Dermis microvascular lymphatic vessel endothelial cell (primary cell): ENCODE measurements at places on chromosomes 3 and 15. TPM values are rescaled to one million over a fixed set of nuclear protein-coding genes. Genes with fewer than 3 reads are reported as not detected.

GRCh38 chr3:137343283-137343682 lies 385.5 kb downstream of the IL20RB start:
- DNase-seq, result no peak

DNA sequence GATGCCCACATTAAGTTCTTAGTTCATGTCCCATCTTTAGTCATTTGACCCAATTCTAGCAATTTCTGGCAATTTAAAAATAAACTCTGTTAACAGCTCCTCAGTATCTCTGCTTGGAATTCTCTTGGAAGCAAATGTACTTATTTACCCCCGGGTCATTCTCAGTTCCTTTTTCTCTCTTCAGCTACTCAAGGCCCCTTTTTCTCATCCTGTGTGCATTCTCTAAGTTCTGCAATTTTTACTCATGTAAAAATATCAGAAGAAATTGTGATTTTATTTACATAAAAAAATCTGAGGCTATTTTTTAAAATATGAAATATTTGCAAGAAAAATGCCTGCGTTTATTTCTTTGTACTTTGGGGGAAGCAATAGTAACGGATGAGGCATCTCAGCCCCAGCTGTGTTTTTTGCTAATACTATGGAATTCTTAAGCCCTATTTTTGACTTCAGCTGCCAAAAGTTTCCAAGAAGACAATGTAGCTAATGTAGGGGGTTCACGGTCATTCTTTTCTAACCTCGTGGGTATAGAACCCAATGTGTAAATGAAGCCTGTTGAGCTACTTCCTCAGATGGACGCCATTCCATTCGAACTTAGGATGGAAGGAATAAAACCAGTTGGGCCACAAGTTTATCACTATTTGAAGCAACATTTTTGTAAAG lies 20.0 kb downstream of the CERS3 start:
- DNase-seq, result no peak

- DNase-seq, result no peak
These were observed 993.2 kb downstream of the OTOL1 start for GRCh38 chr3:162489853-162490252.

- DNase-seq, result peak; percentile 34
These were observed 179.2 kb downstream of the RORA start for GRCh38 chr15:61049934-61050333.

DNA sequence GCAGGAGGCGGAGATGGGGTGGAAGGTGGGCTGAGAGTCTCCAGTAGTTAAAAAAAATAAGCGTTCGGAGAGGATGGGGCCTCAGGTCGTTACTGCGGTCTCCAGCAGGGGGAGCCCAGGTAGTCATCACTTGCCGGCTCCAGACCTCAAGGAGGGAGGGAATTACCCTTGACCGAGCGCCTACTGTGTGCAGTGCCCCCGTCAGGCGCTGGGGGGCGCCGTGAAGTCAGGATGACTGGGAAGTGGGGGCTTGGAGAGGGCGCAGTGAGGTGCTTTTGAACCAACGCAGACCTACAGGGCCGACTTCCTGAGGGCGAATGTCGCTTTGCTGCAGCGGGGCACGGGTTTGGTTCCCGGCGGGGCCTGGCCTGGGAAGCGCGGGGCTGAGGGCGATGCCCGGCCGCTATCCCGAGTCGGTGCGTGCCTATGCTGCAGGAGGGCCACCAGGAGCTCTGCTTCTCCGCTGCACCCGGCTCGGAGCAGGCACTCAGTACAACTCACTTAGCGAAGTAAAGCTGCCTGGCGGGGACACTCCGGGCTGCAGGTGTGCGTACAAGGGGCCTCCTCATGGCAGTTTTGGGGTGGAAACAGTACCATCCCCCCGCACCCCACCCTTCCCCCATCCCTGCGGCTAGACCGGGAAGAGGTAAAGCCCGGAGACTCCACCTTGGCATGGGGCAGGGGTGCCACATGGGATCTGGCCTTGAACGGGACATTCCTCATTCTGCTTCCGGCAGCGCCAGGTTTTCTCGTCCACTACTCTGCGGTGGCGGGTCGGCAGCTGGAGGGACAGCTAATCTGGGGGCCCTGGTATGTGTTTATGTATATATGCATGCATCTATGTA lies 79.8 kb downstream of the RHCG start:
- DNase-seq, result peak; percentile 74

DNA sequence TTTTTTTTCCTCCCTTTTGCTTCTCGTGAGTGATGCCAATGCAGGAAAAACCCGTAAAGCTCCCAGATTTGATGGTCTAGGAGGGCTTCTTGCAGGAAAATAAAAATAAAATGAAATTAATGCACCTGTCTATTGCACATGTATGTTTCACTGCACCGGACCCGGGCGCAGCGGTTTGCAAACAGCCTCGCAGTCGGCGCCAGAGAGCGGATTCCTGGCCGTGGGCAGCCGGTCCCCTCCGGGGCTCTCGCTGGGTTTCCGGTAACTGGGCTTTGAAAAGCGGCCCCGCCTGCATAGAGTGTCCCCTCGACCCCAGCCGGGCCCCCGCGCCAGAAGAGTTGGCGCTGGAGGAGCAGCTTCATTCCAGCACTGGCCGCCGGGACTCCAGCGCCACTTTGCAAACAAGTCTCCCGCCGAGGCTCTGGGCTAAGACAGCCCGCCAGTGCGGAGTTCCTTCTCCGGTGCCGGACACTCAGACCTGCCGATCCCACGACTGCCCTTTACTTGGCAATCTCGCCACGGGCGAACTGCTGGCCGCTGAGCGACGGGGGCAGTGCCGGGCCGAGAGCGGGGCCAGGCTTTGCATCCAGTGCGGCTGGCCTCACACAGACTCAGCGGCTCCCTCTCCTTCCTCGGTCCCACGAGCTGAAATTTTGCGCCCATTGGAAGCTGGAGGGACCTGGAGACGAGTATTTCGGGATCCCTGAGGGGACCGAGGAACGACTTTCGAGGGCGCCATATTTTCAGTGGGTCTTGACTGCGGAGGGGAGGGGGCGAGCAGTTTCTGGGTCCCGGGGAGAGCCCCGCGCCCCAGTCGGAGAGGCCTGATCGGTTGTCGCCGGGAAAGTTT lies 225.9 kb upstream of the C2CD4B start:
- DNase-seq, result peak; percentile 40

GRCh38 chr3:127734754-127735473 lies 62.2 kb downstream of the ABTB1 start:
- DNase-seq, result peak; percentile 63

DNA sequence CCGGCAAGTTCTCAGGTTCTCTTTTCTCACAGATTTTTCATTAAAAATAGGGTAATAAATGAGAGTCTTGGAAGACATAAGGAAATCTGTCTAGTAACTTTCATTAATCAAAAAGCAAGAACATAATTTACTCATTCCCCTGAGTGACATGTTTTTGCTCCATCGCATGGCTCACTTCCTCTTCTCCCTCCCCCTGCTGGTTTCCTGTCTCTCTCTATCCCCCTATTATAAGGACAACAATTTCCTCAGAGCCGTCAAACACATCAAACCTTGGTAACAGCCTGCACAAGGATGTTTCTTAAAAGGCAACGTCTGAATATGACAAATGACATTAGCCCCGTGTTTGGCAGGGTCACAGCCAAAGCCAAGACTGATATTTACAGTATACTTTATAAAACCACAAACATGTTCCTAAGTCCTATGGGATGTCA lies 1149.6 kb downstream of the IGSF11 start:
- DNase-seq, result no peak

DNA sequence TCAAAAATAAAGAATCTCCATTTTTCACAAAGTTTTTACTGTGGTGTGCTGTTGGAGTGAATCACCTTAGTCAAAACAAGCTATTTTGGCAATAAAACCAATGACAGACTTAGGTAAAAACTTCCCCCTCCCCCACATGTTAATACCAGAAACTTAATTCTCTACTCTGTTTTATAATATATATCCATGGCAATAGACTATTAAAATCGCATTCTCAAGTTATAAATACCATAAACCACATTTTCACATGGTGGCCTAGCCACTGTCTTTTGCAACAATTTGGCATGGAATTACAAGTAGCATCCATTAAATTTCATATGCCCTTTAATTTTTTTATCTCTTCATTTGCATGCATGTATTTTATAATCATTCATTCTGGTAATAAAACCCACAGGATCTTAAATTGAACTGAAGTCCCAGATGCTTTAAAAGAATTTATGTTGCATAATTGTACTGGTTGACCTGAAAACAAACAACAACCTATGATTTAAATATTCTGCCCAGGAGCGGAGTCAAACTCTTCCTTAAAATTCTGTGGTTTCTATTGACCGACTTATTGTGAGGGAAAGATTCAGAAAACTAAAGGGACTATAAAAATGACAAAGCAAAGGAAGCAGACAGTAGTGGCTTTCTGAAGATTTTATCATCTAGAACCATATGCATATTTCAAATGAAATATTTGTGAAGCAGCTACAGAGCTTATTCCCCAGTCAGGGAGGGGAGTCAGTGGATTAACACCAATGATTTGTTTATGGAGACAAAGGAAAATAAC lies 229.0 kb upstream of the TBL1XR1 start:
- no peak for DNase-seq

- DNase-seq, result no peak
These were observed 42.9 kb downstream of the RLBP1 start for GRCh38 chr15:89178307-89178977.

GRCh38 chr3:120561251-120562045 lies 34.7 kb upstream of the NDUFB4 start:
- peak; percentile 56 for DNase-seq

DNA sequence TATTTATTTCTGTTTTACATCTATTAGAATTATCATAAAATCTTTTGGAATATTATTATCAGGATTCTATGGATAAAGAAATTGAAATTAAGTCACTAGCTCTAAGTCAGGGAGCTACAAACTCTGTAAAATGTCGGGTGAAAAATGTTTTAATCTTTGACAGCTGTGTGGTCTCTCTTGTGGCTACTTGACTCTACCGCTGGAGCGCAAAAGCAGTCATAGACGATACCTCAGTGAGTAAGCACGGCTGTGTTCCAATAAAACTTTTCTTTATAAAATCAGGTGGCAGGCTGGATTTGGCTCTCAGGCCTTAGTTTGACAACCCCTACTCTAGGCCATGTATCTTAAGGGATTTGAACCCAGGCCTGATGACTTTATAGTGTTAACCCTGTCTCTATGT lies 88.5 kb upstream of the PFN2 start:
- no peak for DNase-seq

DNA sequence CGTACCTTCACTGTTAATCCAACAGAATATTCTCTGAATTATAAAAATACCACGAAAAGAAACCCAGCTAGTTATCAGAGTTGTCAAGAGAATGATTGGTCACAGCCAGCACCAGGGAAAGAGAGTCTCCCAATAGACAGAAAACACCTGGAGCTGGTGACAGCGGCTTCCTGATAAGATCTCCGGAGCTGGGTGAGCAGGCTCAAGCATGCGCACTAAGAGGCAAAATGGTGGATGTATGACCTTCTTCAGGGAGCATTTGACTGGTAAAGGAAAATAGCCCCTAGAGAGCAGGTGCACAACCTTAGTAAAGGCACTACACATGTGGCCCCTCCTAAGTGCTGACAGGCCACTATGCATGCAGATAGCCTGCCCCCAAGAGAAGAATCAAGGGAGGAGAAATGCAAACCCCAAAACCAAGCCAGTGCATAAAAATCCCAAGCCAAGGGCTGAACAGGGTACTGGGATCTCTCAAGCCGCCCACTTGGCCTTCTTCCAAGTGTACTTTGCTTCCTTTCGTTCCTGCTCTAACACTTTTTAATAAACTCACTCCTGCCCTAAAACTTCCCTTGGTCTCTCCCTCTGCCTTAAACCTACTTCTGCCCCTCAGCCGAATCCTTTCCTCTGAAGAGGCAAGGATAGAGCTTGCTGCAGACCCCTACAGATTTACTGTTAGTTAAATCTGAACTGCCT lies 93.2 kb downstream of the UACA start:
- DNase-seq, result no peak

DNA sequence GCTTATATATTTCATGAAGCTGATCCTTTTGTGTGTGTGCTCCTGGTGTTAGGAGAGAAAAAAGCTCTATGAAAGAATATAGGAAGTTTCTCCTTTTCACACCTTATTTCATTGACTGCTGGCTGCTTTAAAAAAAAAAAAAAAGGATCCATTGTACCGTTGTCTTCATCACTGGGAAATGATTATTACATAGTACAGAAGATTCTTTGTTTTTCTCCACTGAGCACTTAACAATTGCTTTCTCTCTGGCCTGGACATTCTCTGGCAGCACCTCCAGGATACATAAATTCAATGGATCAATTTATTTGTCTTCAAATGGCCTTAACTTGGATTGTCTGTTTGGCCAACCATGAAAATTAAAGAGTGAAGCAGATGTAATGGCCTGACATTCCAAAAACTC lies 37.2 kb downstream of the DPH3 start:
- DNase-seq, result no peak

GRCh38 chr3:107430214-107430995 lies 53.2 kb downstream of the CCDC54 start:
- DNase-seq, result peak; percentile 8

- peak; percentile 98 for DNase-seq
These were observed 41.5 kb downstream of the CP start for GRCh38 chr3:149180057-149180573.

DNA sequence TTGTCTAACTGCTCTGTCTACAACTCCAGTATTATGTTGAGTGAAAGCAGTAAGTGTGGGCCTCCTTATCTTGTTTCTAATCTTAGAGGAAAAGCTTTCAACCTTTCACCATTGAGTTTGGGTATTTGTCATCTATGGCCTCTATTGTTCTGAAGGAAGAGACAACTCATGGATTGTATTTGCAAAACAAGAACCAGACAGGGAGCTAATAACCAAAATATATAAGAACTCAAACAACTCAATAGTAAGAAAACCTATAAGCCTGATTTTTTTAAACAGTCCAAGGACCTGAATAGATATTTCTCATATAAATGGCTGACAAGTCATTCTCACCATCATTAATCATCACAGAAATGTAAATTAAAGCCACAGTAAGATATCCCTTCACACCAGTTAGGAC lies 113.0 kb downstream of the TAFA4 start:
- DNase-seq, result no peak

- DNase-seq, result peak; percentile 42
These were observed 507 bp upstream of the MRPL3 start for GRCh38 chr3:131503320-131503635.

GRCh38 chr3:94064243-94064860 lies 1.5 kb downstream of the NSUN3 start:
- DNase-seq, result no peak

- no peak for DNase-seq
These were observed 10.2 kb upstream of the LINGO1 start for GRCh38 chr15:77642793-77643430.

- no peak for DNase-seq
These were observed 27.9 kb upstream of the SFMBT1 start for GRCh38 chr3:53073553-53074365.

Gene PGBD4
- total RNA-seq, result 0.64 and 1.1 TPM in 2 replicates

Gene CDC25A
- 8.6 and 9.1 TPM in 2 replicates for total RNA-seq

Gene NR1I2
- total RNA-seq, result under 0.01 TPM in 1 of 2 replicates, not detected in the other

Gene ANKRD63
- total RNA-seq, result not detected in 2 replicates

Gene IL17RE
- total RNA-seq, result 0.13 TPM in 2 replicates

Gene DAZL
- total RNA-seq, result not detected in 2 replicates

Gene B3GALNT1
- total RNA-seq, result 11.9 and 12.9 TPM in 2 replicates

Gene TEX55
- not detected in 2 replicates for total RNA-seq
